ENCODE measurements at places on chromosomes 3 and 15.
A peak's percentile ranks its signal among the peaks of the same experiment; 100 is the strongest.

- DNase-seq, result no peak
These were observed 116.2 kb upstream of the RASGRP1 start for GRCh38 chr15:38680775-38681174.

DNA sequence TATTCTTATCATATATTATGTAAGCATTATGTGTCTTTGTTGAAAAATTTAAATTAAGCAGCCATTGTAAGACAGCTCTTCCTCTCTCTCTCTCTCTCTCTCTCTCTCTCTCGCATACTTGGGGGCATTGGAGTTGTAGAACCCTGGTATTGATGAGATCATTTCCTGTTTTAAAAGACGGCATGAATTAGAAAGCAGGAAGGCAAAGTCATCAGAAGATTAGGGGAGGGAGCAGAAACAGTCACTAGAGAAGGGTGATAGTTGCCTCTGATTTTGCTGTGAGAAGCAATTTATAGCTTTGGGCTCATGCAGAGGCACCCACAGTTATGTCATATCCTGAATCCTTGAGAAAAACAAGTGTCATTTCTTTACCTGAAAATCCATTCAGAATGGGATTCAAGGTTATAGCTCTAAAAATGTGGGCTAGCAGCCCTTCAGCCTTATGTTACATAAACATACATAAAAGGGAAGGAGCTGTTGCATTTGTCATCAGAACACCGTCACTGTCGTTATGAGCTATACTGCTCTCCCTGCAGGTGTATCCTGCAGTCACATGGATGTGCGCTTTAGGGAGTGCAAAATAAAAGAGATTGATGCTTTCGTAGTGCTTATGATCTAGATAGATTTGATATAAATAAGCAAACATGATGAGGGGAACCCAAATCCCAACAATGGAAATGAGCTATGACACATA lies 213.8 kb downstream of the NR1D2 start:
- no peak for DNase-seq

DNA sequence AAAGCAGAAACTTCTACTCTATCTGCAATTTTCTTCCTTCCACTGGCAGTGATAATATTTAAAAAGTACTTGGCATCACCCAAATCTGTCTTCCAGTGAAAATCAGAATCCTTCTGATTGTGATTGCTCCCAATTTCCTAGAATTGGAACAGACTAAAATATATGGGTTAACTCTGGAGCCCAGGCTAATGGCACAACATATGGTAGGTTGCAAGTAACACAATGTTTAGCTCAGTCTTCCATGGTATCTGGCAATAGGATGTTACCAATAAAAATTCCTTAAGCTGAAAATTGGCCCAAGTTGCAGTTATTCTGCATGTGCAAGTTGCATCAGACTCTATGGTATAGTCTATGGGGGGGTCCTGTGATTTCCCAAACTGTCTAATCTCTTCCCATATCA lies 273.5 kb upstream of the ADAMTS9 start:
- no peak for DNase-seq

GRCh38 chr3:111604119-111604518 lies 9.0 kb upstream of the ZBED2 start:
- no peak for DNase-seq

- DNase-seq, result peak; percentile 34
These were observed 82.6 kb upstream of the RAP2B start for GRCh38 chr3:153079386-153079785.

DNA sequence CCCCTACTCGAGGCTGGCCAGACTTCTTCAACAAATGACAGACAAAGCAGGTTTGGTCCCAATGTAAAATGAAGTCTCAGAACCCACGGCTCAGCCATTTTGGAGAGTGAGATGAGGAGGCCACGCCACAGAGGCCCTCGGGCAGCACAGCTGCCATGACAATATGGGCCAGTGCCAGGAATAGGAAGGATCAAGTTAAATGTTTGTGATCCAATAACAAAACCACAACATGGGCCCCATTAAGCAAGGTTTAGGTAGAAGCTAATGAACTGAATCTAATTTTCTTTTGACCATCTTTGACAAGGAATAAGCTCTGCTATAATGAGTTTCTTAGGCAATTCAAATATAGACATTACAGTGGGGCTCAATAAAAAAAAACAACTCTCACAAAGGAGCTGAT lies 52.6 kb downstream of the RFTN1 start:
- no peak for DNase-seq

DNA sequence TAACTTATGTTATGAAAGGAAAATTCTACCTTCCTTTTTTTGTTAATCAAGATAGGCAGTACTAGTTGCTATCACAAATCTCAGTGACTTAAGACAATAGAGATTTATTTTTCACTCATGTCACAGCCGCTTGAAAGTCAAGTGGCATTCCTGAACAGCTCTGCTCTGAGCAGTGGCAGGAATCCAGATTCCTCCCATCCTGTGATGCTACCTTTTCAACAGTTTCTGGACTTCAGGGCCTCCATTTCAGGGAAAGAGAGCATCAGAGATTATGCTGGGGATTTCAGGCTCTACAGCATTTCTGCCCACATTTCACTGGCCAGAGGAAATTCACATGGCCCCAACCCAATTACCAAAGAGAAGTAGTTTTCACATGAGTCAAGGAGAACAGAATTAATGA lies 83.4 kb downstream of the IL1RAP start:
- DNase-seq, result no peak

GRCh38 chr3:127366383-127366782 lies 78.5 kb upstream of the PRR20G start:
- no peak for DNase-seq

- DNase-seq, result no peak
These were observed 28.5 kb downstream of the MGA start for GRCh38 chr15:41688671-41689070.

DNA sequence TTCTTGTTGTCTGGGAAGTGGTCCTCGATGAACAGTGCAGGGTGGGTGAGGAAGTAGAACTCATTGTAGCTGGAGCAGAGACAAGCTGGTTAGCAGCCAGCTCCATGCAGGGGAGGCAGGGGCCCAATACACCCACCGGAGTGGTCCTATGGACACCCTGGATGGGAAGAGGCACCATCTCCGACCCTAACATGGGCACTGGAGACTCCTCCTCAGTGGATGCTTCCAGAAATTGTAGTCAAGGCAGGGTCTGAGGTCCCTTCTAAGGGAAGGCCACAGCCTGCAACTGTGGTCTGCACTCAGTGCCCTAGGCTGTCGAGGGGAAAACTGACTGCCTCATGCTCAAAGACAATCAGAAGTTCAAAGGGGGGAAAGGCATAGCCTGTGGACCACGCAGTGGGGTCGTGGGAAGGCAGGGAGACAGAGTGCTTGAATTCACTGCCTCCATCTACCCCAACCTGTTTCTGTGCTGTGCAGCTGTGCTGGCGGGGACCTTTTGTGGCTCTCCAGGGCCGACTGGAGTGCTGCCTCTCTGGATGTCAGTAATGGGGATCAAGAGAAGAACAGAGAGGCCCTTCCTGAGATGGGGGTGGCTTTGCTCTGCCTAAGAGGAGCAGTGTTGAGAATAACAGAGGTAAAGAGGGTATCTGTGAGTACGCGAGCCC lies 41.9 kb downstream of the KY start:
- no peak for DNase-seq
